Epithelial cell of proximal tubule (primary cell): ENCODE measurements at places on chromosomes 3 and 15. TPM values are rescaled to one million over a fixed set of nuclear protein-coding genes. Genes with fewer than 3 reads are reported as not detected.

DNA sequence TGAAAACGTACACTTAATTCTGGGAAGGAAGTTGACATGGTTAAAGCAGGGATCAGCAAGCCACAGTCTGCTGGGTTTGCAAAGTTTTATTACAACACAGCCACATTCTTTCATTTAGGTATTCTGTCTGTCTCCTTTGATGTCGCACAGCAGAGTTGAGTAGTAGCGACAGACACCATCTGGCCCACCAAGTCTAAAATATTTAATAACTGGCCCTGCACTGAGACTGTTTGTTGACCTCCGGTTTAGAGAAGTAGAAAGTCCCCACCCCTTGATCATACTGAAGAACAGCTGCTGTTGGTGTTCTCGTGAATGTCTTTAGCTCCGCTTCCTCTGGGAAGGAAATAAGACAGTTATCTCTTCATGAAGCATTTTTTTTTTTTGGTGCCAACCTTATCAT is 66.2 kb downstream of the MCTP2 start:
- DNase-seq = no peak

SLC38A3 gene
- not detected in 2 replicates for total RNA-seq

DNA sequence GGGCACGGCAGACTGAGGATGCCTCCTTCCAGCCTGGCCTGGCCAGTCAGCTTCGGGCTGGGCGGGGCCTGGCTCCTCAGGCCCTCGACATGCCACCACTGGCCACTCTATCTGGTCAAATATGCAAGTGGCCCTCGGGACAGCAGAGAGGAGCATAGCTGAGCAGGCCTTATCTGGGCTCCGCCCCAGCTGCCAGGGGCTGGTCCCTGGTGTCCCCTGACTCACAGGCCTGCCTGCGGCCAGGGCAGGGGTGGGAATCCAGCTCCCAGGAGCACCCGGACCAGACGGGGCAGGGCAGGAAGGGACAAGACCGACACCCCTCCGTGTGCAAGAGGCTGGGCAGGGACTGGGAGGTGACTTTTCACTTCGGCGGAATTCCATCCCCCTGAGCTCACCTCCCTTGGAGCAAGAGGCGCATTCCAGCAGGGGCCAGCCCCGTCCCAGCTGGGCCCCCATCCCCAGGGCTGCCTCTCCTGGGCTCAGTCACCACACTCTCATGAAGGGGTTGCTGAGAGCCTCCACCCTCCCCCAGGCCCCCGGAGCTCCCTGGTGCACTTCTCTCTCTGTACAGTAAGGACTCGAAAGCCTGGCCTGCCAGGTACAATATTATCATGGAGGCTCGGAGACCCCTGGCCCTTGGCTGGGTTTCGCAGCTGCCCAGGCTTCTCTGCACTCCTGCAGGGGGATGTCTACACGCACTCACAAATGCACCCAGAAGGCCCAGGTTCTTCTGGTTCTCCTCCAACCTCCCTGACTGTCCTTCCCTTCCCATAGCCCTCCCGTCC is 29.5 kb downstream of the WNT7A start:
- DNase-seq = no peak

DNA sequence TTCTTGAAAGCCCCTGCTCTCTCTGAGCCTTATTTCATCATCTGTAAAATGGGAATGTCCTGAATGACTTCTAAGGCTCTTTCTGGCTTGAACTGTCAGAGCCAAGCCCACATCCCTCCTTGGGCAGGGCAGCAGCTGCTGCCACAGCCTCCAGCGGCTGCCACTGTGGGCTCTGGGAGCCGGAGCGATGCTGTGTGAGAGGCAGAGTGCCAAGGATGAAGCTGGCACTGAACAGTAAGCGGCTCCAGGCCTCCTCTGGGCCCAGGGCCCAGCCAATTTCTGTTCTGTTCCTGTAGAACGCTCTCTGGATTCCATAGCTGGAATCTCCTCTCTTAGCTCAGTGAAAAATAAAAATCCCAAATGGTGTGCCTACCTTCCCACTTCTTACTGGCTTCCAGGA is 4.4 kb downstream of the CPLX3 start:
- no peak for DNase-seq

DNA sequence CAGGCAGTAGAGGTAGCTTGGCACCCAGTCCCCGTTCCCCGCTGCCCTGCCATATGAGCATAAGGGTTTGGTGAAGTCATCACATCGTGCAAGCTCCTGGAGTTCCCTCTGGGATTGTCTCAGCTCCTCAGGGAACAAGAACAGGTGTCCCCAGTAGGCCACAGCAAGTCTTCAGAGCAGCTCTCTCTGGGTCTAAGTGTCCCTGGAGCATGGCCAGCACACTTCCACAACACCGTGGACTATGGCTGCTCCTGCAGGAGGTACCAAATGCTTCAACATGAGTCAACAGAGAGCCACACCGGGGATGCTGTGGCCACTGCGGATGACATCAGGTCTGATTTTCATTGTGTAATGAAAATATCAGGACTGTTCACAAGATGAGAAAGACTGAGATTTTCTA is 23.1 kb downstream of the ABHD6 start:
- no peak for DNase-seq

DNA sequence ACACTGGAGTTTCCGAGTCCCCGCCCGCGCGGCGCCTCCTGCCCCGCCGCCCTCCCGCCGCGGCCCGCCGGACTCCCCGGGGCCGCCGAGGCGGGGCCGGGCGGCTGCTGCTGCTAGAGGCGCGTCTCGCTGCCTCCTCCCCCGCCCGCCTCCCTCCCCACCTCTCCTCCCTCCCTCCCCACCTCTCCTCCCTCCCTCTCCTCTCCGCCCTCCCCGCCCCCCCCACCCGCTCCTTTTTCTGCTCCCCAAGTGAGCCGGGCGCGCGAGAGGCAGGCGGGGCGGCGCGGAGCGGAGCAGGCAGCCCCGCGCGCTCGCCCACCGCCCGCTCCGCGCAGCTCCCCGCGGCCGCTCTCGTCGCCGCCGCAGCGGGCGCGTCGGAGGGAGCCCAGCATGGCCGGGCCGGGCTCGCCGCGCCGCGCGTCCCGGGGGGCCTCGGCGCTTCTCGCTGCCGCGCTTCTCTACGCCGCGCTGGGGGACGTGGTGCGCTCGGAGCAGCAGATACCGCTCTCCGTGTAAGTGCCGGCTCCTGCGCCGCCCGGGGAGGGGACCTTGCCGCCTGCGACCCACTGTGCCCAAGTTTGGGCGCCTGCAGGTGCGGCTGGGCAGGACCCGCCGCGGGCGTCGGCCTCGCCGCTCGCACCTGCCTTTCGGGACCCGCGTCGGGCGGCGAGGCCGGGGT is at the start of gene CACNA2D3:
CACNA2D3 (plus strand) TSS at position 229 of the 679 bp plus-strand sequence.
- DNase-seq = no peak

- DNase-seq = no peak
Observed at GRCh38 chr15:33915571-33916407, 52.5 kb upstream of the CHRM5 start.

- DNase-seq = no peak
Observed at GRCh38 chr3:47612178-47612577, 33.5 kb upstream of the CSPG5 start.

- no peak for DNase-seq
Observed at GRCh38 chr15:37586011-37586583, 348.3 kb upstream of the TMCO5A start.

DNA sequence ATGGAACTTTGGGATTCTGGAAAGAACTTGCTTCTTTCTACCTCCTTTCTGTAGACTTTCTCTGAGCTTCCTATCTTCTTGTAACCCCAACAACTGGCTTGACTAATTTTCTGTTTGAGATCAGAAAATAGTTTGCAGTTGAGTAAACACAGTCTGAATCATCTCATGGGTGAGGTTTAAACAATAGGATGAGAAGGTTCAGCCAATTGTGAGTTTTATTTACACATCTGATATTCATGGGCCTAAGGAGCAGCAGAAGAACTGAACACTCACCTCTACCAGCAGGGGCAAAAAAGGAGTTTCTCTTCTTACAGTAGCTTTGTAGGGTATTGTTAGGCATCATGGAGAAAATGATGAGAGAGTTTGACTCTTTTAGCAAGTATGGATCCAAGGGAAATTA is 54.2 kb downstream of the DTWD1 start:
- peak; percentile 50 for DNase-seq

SPINK8 gene
- not detected in 2 replicates for total RNA-seq

DNA sequence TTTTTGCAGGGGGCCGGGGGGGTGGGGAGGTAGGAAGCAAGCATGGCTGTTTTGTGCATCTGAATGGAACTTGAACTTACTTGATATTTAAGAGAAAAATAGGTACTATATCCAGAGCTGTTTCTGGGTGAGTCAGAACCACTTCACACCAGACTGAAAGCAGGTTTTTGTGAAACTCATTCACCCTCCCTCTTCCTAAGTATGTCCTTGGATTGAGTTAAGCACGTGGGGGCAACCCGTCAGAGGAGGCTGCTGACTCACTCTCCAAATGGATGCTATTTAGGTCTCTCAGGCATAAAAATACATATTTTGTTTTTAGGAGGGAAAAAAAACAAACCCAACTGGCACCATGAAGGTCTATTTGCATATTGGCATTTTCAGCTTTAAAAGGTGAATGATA is 270.3 kb downstream of the RYR3 start:
- no peak for DNase-seq

- DNase-seq = no peak
Observed at GRCh38 chr3:157067114-157067513, 92.8 kb downstream of the CCNL1 start.

DNA sequence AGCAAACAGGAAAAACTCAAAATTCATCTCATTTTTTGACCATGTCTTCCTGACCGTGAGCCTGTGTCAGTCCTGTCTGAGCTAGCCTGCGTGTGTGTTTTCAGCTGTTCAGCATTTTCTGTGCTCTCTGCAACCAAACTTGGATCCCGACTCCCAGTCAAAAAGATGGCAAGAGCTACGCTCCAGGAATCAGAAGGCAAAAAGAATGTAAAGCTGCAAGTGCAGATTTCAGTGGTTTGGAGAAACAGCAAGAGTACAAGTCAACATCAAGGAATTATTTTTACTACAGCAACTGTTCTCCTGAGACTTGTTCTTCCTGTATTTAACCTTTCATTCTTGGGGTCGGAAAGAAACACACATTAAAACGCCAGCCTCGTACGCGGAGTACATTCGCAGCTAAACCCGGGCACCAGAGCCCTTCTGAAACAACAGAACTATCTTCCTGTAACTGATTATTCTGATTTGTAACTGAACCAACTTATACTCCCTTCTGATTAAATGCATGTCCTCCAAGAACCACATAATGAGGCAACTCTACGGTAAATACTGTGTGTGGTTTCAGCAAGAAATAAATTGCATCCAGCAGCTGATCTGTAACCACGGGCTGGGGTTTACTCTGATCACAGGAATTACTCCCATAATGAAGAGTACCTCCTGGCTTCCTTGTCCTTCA is 107.4 kb downstream of the LRIG1 start:
- DNase-seq = no peak

GRCh38 chr15:40917585-40917984 is 11.6 kb upstream of the DLL4 start:
- no peak for DNase-seq

POPDC2 gene
- 0.06 and 0.51 TPM in 2 replicates for total RNA-seq

DNA sequence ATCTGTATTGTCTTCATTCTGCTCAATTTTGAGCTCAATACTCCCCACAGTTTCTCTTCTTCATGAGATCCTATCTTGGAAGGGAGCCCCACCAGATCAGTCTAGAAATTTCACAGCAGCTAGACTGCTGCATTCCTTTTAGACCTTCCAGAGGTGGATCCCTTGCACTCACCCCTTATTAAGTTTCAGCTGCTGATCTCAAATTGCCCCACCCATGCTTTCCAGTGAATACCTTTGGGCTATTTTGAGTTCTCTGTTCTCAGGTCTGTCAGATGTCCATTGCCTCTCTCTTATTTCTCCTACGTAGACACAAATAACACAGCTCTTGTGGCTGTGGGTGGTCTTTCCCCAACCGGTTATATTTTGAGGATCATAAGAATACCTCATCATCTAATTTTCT is 60.8 kb downstream of the GPR156 start:
- no peak for DNase-seq

- no peak for DNase-seq
Observed at GRCh38 chr15:40407330-40407990, 1.9 kb downstream of the IVD start.

GRCh38 chr15:60052796-60053195 is 48.7 kb downstream of the FOXB1 start:
- no peak for DNase-seq

CPNE9 gene
- not detected in 2 replicates for total RNA-seq

GRCh38 chr3:152292366-152292765 is 23.6 kb downstream of the MBNL1 start:
- DNase-seq = no peak

GRCh38 chr15:67701669-67702068 is 123.6 kb upstream of the SKOR1 start:
- DNase-seq = no peak

CDC25A gene
- 30.8 and 49.3 TPM in 2 replicates for total RNA-seq

DNA sequence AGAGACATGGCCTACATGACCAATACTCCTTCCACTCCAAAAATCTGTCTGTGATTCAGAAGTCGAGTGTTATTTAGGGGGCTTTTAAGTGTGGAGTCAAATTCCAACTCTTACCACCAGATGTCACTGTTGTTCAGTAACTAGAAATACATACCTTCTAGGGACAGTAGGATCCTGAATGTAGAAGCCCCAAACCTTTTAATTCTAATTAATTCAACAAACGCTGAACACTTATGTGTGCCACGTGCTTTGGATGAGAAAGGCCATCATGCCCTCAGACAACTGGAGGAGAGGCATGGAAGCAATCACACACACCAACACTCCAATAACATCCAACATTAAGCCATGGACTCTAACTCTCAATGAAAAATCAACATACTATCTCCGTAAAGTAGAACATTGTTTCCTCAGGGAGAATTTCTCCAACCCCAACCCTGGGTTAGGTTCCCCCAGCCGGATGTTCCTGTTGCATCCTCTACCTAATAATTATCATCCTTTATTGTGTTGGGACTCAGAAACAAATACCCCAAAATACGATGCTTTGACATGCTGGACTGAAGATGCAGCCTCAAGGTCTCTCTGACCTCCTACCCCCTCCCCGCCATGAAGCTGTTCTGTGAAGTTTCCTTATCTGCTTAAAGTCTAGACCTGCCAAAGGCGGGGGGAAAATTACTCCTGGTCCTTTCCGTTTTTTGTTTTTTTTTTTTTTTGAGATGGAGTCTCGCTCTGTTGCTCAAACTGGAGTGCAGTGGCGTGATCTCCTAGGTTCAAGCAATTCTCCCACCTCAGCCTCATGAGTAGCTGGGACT is 8.0 kb upstream of the CCDC13 start:
- DNase-seq = no peak
